ENCODE measurements at places on chromosomes 11 and 22. TPM values are rescaled to one million over a fixed set of nuclear protein-coding genes. Genes with fewer than 3 reads are reported as not detected.

Gene ZNF215
- total RNA-seq, result 1.1 TPM

GRCh38 chr11:9581556-9582161 is 8.2 kb downstream of the WEE1 start:
- DNase-seq, result no peak

Gene MMP12
- not detected for total RNA-seq

- DNase-seq, result no peak
These were observed 54.0 kb downstream of the BDNF start for GRCh38 chr11:27646051-27646818.

GRCh38 chr11:1156506-1157340 is 1.0 kb upstream of the MUC5AC start:
- peak; percentile 35 for DNase-seq

GRCh38 chr11:83073258-83073657 is 1.6 kb upstream of the RAB30 start:
- no peak for DNase-seq

DNA sequence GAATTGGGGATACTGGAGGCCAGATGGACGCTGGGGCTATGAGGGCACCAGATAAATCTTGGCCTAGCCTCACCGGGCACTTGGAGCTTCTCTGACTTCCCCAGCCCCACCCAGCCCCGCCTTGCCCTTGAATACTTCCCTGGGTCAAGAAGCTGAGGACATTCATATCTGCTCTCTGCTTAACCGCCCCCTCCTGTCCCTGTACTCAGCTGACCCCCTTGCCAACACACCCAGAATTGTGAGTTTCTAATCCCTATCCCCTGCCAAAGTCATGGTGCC is 22.0 kb downstream of the FADS3 start:
- DNase-seq, result no peak

DNA sequence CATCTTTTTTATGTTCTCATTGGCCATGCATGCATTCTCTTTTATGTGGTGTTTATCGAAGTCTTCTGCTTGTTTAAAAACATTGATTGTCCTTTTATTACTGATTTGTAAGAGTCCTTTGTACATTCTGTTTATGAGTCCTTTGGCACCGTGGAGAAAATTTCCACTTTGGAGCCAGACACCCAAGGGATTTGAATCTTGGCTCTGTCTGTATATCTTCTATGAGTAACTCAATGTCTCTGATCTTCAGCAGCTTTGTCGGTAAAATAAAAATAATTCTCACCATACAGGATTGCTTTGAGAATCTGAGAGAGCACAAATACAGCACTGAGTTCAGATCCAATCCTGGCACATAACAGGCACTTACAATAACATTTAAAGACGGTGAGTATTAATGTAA is 12.8 kb upstream of the SORL1 start:
- no peak for DNase-seq

- DNase-seq, result no peak
These were observed 2.2 kb downstream of the STIM1 start for GRCh38 chr11:3857628-3858027.

DNA sequence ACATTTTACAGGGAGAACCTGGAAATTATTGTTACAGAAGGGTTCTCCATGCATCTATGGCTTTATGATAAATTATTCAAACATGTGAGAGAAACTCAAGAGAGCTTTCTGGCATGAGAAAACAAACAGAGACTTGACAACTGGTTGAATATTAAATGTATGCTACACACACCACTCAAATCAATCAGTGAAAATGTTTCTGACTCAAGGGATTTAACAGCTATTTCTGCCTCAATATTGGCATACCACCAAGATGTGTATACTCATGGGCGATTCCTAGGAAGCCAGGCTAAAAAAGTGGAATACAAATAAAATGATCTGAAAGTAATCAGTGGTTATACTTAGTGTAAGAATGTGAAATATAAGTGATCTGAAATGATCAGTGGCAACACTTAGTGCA is 15.8 kb upstream of the OR51T1 start:
- DNase-seq, result no peak

Gene HSPB2
- not detected for total RNA-seq

DNA sequence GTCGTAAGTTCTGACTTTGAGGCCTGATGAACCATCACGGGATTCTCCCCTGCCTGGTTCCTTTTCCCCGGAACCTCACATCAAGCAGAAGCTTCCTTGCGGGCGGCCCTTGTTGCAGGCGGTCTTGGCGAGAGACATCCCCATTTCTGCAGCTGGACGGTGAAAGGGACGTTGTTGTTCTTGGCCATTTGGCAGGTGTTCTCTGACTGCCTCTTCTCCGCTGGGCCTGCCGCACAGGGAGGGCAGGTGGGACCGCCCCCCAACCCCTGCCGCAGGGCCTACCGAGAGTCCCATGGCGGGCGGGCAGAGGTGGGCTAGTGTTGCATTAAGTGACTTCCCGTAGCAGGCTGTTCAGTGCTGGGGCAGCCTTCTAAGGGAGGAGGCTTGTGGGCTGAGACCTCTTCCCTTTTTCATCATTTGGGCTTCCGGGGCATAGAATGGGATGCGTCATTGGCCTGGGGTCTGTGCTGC is 26.9 kb upstream of the GRAMD4 start:
- peak; percentile 72 for DNase-seq

Gene GLB1L2
- total RNA-seq, result 2.0 TPM

- DNase-seq, result no peak
These were observed 226.0 kb upstream of the C11orf87 start for GRCh38 chr11:109196016-109196415.

Measured in activated CD8-positive, alpha-beta memory T cell treated with anti-CD3 and anti-CD28 coated beads, Interleukin-2, amount 10 ng/mL, durations not matched to agents 7 days and 5 days (primary cell).